Mammary epithelial cell (primary cell): ENCODE measurements at places on chromosomes 13 and 19. TPM values are rescaled to one million over a fixed set of nuclear protein-coding genes. Genes with fewer than 3 reads are reported as not detected.

The COL5A3 gene
- 1.2 TPM for polyA plus RNA-seq

The PNMA8C gene
- polyA plus RNA-seq, result not detected

The SLC8A2 gene
- polyA plus RNA-seq, result 0.07 TPM

The FFAR1 gene
- polyA plus RNA-seq, result not detected

The PLEKHG2 gene
- 21.9 TPM for polyA plus RNA-seq

DNA sequence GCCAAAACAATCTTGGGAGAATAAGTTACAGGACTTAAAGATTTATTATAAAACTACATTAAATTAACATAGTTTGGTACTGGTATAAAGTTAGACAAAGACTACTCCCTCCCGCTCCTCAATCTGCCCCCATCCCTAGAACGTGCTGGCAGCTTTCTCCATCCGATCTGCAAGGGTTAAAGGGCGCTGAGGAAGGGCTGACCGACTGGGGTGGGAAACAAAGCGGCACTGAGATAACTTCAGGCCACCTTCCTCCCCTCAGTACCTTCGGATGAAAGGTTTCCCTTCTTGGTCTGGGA lies 790 bp upstream of the SUGT1 start:
- DNase-seq, result no peak

GRCh38 chr19:53311044-53311443 lies 22.5 kb upstream of the ZNF845 start:
- no peak for DNase-seq

DNA sequence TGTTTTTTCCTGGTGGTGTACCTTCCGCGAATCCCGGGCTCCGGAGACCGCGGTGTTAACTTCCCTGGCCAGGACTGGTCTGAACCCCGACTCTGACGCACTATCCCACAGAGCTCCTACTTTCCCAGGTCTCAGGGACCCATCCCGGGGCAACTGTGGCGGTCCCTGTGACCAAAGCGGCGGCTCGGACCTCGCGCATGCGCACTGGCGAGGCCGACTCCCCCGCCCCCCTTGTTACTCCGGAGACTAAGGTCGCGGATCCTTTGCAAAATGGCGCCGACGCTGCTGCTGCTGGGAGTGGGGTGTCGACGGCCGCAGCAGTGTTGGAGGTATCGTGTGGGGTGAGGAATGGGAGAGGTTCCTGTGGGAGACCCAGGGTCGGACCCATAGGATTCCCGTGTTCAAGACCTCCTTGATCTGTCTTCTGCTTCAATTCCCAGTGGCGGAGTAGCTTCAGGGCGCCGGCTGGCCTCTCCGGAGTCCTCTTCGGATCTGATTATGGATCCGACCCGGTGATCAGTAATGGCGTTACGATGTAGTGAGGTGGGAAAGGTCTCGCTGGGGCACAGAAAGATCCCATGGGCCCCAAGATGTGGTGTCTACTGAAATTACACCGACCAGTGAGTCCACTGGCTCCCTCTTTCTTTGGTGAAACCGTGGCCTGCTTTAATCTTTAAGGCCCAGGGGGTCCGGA lies 66.6 kb upstream of the ZNF527 start:
- no peak for DNase-seq

DNA sequence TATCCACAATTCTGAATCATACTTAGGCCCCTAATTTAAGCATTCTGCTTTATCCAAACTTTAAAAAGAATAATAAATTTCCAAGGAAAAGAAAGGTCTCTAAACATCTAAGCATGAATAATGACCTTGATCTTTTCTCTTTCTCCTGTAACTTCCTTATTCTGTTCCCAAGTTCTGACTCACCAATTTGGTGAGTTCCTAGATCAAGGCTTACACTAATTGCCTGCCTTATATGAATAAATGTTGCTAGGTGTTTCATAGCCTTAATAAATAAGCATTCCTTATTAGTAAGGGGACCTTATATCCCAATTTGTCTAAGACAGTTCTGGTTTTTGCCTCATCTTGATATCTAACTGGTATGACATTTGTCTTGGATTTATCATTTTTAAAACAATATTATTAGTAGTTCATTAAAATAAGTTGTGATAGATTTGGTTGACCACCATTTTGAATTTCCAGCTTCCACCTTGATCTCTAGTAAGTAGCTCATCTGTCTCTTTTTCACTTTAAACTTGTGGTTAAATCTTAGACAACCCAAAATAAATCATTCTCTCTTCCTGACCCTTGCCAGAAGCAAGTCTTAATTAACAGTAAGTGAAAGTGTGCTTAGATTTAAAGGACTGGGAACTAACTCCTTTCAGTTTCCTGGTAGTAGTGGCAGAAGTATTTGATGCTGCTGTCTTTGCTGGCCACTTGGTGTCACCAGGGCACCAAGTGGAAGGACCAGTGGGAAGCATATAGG lies 121.2 kb upstream of the MLNR start:
- DNase-seq, result no peak

DNA sequence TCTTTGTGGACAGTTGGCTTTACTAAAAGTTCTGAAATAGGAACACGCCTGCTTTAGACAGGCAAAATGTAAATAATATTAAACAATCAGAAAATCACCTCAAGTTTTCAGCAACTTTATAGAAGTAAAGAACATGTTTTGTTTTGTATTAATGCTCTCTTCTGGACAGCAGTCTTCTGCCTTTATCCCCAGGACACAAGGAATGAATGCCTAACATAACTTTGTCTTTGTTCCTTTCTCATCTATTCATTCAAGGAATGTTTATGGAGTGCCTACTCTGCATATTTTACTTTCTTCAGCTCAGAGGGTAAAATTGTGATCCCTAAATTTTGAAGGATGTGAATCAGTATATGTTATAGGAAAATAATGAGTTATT lies 325.4 kb downstream of the FOXO1 start:
- no peak for DNase-seq

DNA sequence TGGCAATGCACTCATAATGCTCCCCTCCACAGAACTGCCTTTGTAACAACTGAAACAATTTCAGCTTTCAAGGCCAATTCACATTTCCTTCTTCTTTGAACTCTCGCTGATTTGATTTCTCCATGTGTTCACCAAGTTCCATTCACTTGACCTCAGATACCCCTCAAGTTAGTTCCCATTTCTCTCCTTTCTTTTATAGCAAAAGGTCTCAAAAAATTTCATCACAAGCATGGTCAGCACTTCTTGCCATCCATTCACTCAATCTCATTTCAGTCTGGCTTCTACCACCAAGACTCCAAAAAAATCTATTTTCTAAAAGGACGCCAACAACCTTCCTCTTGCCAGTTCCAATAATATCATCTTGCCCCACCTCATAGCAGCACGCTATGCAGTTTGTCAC lies 135.7 kb downstream of the DIAPH3 start:
- DNase-seq, result no peak

DNA sequence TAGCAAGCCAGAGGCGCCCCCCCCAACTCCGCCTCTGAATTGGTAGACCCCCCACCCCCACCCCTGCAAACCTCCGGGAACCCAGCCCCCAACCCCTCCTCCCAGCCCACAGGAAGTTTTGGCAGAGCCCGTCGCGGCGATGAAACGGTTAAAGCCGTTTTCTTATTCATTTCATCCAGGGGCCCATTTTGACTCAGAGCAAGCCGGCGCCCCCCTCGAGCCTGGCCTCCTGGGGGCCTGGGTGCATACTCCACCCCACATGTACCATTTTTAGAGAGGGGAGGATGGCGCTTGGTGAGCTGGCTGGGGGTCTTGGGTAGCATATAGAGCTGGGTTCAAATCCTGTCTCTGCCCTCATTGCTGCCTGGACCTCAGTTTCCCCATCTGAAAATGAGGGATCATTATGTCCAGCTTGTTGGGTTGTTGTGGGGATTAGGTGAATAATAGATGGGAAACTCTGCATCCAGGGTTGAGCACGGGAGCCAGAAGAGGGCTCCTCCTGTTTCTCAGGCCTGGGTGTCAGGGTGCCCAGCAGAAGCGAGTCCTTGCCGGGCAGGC lies 7.9 kb upstream of the JUNB start:
- no peak for DNase-seq

GRCh38 chr19:16402041-16402440 lies 69.7 kb downstream of the EPS15L1 start:
- no peak for DNase-seq
